ENCODE measurements at places on chromosomes 2 and 18.

DNA sequence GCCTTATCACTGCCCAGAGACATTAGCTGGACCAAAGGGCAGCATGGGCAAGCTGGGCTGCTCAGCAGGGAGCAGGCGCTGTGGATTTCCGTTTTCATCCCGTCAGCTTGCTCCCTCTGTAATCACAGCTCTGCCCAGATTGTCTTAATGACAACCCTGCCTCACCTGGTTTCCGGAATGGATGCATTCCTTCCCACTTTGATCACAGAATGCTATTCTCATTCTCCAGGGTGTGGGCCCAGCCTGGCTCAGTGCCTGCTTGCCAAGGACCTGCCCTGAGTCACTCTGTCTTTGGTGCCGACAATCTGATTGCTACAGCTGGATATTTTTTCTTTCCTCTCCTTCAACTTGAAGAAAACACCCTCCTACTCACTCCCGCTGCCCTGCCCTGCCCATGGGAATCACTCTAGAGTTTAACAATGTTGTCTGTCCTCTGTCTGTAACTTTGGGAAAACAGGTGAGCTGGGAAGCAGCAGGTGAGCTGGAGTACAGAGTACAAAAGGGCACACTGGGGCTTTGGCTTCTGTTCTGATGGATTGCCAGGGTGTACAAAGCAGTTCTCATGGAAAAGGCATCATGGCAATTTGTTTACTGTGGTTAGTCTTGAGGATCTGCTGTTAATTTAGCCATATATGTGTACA, 27.2 kb upstream of the FAM136A start:
- DNase-seq: no peak

DNA sequence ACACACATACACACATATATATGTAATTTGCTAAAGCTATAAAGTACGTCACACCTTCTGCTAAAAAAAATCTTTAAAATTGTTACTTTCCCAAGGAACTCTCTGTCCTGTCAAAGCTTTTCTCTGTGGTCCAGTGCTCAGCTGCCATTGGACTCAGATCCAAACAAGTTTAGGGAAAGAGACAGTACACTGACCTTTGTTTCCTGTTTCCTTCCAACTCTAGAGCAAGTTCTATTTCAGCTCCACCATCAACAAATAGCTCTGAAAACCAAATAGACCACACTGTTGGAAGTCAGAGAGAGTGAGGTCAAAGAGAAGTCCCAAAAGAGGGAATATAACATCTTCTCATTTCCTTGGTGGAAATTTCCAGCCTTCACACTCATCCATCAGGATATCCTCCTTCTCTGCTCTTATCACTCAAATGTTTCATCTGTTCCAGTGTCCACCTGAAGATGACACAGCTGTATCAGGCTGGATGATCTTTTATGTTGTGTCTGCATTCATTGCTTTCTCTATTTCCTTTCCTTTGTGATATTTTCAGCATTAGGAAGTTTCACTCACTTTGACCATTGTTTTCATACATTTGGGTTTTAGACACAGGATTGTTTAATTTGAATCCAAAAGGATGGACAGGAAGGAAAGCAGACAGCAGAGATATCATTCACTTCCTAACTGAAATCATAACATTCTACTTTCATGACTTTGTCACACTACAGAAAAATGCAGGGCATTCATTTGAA, 192.3 kb upstream of the NT5C1B start:
- DNase-seq: no peak

- no peak for DNase-seq
Observed at GRCh38 chr2:14756981-14757657, 124.6 kb downstream of the LRATD1 start.

GRCh38 chr2:8605351-8606065, 76.3 kb upstream of the ID2 start:
- DNase-seq: no peak

DNA sequence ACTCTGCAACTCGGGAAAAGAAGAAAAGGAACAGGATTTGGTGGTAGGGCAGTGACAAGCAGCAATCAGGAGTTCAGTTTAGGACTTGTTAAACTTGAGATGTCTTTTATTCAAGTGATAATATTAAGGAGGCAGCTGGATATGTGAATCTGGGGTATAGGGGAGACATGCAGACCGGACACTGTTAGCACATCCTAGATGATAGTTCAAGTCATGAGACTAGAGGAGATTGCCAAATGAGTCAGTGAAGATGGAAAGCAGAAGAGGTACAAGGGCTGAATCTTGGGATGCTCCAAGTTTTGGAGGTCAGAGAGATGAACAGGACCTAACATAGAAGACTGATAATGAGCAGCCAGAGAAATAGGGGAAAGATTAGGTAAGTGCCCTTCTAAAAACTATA, 69.5 kb upstream of the PSME4 start:
- DNase-seq: no peak

Measured in NCI-H1092 (cell line).